ENCODE measurements at places on chromosomes 6 and 20.

DNA sequence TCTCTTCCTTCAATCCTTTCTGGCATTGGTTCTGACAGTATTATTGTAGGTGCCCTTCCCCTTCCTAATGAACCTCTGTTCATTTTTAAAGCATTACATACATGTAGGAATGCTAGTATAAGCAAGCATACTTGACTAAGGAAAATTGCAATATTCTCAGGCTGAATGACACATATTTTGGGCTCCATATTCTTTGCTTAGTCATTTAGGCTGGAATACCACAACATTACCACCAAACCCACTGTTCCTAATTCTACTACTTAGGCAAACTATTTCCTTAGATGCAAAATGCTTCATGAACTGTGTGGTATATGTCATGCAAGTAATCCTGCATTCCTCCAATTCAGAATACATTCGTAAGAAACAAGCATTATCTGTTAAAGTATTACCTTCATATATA, 113.9 kb downstream of the PRDM1 start:
- no peak for DNase-seq

DNA sequence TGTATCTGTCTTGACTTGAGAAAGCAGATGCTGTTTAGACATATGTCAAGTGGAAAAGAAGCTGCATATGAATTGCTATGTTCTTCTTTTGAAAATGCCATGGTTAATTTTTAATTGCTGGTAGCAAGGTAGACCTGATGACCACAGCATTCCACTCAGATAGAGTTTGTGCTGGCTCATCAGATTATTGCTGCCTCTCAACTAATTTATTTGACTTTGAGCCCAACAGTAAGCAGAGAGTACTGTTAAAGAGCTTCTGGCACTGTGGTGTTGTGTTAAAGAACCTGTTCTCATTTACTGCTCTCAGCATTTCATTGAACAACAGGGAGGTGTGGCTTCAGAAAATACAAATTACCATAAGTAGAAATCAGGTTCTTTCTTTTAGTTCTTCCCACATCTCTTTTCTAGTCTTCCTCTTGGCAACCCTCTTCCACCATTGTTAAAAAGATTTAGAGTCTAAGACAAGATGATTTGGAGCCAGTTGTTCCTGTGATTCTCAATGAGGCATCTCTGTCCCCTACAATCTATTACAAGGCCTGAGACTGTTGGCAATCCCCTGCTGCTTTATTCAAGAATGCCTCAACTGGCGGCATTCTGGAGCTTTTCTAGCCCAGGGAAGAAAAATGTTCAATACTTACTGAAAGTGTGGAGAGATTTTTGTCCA, 967.6 kb upstream of the GJE1 start:
- DNase-seq, result no peak

GRCh38 chr6:31734821-31735406, 1.4 kb downstream of the CLIC1 start:
- DNase-seq, result no peak

DNA sequence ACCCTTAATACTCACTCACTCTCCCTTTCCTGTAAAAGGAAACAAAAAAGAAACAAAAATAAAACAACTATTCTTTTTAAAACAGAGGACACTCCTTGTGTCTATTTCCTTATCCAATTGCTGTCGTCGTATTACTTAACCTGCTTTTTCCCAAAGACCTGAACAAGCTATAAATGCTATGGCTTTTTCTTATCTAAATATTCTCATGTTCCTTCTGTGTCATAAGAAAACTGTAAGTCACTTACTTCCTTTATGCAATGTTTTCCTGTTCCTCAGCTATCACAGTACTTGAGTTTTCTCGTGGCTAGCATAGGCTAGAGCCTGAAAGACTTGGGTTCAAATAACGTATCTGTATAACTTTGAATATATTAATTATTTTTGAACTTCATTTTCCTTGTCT, 99.2 kb downstream of the IRAK1BP1 start:
- DNase-seq, result no peak

DNA sequence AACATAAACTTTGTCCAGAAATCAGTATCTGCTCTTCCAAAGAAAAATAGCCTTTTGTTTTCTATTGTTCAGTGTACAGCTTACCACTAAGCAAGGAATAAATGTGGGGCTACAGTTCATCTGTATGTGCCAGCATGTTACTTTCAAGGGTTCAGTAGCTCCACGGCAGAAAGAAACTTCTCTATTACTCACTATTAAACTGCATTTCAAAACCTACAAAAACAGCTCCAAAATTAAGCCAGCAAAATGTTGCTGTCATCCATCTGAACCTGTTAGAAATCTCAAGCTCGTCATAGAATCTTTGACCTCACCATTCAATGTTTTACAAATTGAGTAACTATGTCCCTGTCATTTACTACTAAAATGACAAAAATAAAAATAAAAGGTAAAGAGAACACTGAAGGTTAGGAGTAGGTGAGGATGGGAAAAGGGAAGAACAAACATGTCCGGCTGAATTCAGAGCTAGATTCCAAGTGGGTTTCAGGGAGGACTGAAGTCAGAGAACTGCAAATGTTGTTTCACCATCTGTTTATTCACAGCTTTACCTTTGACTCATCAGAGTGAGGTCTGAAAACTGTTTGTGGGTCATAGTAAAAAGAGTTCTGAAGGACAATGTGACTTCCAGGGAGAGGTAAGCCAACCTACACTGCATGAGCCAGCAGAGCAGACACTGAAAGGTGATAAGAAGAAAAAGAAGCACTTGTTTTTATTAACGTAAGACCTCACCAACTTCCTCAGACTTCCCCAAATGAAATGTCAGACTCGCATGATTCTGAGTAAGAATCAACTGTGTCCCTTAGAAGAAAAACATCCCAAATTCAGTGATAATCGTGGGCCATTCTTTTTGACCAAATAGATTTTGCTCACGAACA, 62.0 kb downstream of the ATXN1 start:
- DNase-seq, result no peak

GRCh38 chr6:14128012-14128411, 10.4 kb downstream of the CD83 start:
- DNase-seq, result no peak

DNA sequence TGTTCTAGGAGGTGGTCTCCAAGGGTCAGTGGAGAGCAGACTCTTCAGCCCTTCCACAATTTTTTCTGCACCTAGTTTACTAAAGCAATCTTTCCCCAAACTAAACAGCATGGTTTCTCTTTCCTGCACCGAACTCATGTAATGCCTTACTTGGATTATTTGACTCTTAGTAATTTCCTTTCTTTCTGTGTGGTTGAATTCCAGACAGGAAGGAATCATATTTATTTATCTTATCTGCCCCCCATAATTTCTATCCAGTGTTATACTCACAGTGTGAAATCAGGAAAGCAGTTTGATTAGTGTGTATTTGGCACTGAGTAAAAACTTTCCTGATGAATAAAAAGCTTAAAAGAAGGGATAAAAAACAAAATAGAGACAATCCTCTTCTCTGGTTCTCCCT, 140.3 kb upstream of the STMND1 start:
- no peak for DNase-seq

- DNase-seq, result no peak
Measured at GRCh38 chr6:143807103-143807772, 35.9 kb upstream of the LTV1 start.

GRCh38 chr6:21987501-21987957, 309.3 kb downstream of the PRL start:
- no peak for DNase-seq

DNA sequence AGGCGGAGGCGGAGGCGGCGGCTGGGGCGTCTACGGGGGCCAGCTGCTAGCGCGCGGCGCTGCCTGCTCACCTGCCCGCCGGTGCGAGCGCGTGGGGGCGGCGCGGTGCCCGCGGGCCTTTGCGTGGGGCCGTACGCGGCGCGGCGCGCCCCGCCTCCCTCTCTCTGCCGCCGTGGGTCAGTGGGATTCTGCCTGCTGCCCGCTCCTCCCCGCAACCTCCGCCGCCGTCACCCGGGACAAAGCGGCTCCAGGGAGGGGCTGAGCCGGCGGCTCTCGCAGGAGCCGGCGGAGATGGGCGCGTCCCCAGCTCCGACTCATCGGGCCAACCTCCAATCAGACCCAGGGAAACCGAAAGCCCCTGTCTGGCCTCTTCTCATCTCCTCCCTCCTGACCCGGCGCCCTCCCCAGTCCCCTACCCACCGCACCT, at the start of gene RCAN2:
Gene RCAN2, minus strand, starts transcription at position 249 of the 427 bp plus-strand sequence.
- peak; percentile 67 for DNase-seq
